Activated T-helper 9 cell treated with anti-CD3 and anti-CD28 coated beads, Interleukin-2, amount 50 U/mL, for 16 hours (primary cell): ENCODE measurements at places on chromosomes 13 and 19.

DNA sequence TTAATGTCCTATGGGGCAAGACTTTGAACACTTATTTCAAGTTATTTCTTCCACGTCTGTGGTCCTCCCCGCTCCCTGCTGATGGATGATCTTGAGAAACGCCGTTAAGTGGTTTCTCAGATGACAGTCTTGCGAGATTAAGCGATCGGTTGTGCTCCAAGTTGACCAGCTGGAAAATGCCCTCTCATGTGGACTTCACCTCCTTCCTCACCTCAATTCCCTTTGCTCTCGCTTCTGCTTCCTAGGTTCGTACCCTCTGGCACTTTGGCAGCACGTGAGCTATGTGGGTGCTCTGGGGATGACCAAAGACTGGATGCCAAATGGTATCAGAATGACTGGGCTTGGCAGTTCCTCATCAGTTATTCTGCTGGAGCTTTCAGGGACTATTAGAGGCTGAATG lies 480.0 kb downstream of the ZNF536 start:
- no peak for DNase-seq

- no peak for DNase-seq
Measured at GRCh38 chr13:87954091-87954490, 282.9 kb downstream of the SLITRK5 start.

GRCh38 chr19:44553478-44554171 lies 24.1 kb upstream of the CEACAM20 start:
- DNase-seq, result no peak

- no peak for DNase-seq
Measured at GRCh38 chr13:106152047-106152446, 383.4 kb downstream of the EFNB2 start.

DNA sequence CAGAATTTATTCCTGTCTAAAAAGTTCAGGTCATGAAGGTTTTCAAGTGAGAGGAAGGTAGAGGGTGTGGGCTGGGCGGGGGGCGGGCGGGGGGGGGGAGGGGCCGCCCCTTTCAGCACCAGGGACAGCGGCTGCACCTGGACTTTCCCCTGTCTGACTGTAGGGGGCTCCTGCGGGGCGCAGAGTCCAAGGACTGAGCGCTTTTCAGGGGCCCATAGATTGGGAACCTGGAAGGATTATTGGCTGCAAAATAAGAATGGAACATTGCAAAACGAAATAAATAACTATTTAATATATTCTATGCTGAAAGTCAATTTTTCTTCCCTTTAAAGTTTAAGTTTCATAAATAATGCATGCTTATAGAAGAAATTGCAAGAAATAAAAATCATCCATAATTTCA lies 8.9 kb upstream of the CYP4F3 start:
- DNase-seq, result peak; percentile 6

DNA sequence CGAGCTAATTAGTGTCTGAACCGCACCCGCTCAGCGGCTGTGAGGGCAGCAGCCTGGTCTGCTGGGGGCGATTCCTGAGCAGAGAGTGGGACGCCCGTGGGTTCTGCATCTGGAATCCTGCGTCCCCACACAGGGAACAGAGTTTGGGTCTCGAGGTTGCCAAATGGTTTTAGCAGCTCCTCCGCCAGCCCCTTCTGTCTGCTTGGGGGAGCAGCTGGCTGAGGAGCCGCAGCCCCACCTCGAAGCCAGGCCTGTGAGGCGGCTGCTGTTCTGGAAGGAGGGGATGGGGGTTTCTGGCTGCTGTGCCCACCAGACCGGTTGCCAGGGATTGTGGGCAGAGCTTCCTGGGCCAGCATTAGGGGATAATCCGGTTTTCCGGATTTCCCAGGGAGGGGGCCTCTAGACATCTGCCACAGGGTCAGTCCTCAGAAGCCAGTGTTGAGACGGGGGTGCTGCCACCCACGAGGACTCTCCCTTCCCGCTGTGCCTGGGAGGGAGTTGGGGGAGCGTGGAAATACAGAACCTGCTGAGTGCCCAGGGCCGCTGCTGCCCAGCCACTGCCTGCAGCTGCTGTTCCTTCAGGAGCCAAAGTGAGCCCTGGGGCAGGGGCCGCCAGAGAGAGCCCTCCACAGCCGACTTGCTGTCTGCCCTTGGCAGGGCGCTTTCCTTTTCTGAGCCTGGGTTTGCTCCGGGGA lies 2.0 kb downstream of the CDC34 start:
- DNase-seq, result no peak

- DNase-seq, result no peak
Measured at GRCh38 chr19:42204664-42205063, 12.8 kb downstream of the DEDD2 start.

DNA sequence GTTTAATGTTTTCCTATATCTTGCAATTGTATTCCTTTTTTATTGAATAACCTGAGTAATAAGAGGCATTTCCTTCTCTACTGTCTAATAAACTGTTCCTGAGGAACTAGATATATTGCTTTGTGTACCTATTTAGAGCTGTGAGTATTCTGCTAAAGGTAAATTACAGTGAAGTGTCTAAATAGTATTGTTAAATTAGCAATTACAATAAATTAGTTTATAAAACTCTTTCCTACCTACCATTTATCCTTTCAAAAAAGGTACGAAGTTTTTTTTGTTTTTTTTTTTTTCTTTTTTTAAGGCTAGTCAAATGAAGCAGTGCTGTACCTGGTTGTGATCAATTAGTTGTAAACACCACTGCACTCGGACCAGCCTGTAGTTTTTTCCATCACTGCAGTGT lies 34.8 kb downstream of the TM9SF2 start:
- no peak for DNase-seq
